Activated CD4-positive, alpha-beta memory T cell treated with anti-CD3 and anti-CD28 coated beads, Interleukin-2, amount 10 ng/mL, durations not matched to agents 7 days and 5 days (primary cell): ENCODE measurements at places on chromosomes 11 and 22. TPM values are rescaled to one million over a fixed set of nuclear protein-coding genes. Genes with fewer than 3 reads are reported as not detected.

The ASRGL1 gene
- 6.5 TPM for total RNA-seq

The RIMBP3B gene
- total RNA-seq, result 0.81 TPM

The TRIOBP gene
- total RNA-seq, result 40.9 TPM

The GLB1L2 gene
- total RNA-seq, result 2.5 TPM

The FGF19 gene
- not detected for total RNA-seq

The APOA1 gene
- not detected for total RNA-seq

The PIH1D2 gene
- total RNA-seq, result 0.18 TPM

The SCUBE1 gene
- total RNA-seq, result 0.15 TPM

The AGBL2 gene
- 5.9 TPM for total RNA-seq

The GAL gene
- total RNA-seq, result not detected

The OR9G1 gene
- total RNA-seq, result not detected

The TH gene
- total RNA-seq, result not detected

The APIP gene
- total RNA-seq, result 21.9 TPM

The RAG1 gene
- total RNA-seq, result 0.08 TPM

The ARHGAP1 gene
- 79.7 TPM for total RNA-seq

The SHANK3 gene
- total RNA-seq, result not detected

The PRR14L gene
- total RNA-seq, result 56.3 TPM

The CABP4 gene
- total RNA-seq, result 3.3 TPM

The SAA4 gene
- total RNA-seq, result not detected

The LGALS1 gene
- total RNA-seq, result 2,240 TPM

The TEX12 gene
- total RNA-seq, result 0.30 TPM

The OSBPL5 gene
- total RNA-seq, result 1.6 TPM

The ANAPC15 gene
- total RNA-seq, result 58.7 TPM

The MYO18B gene
- total RNA-seq, result 1.6 TPM

The OR5B21 gene
- total RNA-seq, result 0.25 TPM

The SLC16A8 gene
- not detected for total RNA-seq

The PRODH gene
- 0.35 TPM for total RNA-seq

The OR5A1 gene
- total RNA-seq, result not detected

The SLC22A6 gene
- not detected for total RNA-seq

The DRICH1 gene
- 0.48 TPM for total RNA-seq

The KBTBD3 gene
- total RNA-seq, result 9.2 TPM

The DENND5A gene
- total RNA-seq, result 11.6 TPM

The CEP126 gene
- 1.0 TPM for total RNA-seq

The OR9G4 gene
- not detected for total RNA-seq

The DPP3 gene
- 60.6 TPM for total RNA-seq

The EHD1 gene
- 146 TPM for total RNA-seq

The PRG3 gene
- not detected for total RNA-seq

The ABTB2 gene
- 2.7 TPM for total RNA-seq

The LARGE2 gene
- 0.58 TPM for total RNA-seq

The TSSK2 gene
- not detected for total RNA-seq

The SCT gene
- total RNA-seq, result not detected

The GPR83 gene
- total RNA-seq, result not detected

The CRYBB2 gene
- not detected for total RNA-seq

The BCR gene
- total RNA-seq, result 60.7 TPM

The CBLIF gene
- total RNA-seq, result not detected

The ALDH3B1 gene
- not detected for total RNA-seq

The GGTLC3 gene
- not detected for total RNA-seq

The GSTT2 gene
- not detected for total RNA-seq

The LRRC10B gene
- total RNA-seq, result not detected

The BAIAP2L2 gene
- total RNA-seq, result 0.55 TPM

The BRSK2 gene
- not detected for total RNA-seq

The DGCR6 gene
- total RNA-seq, result 0.91 TPM

The ASCL3 gene
- not detected for total RNA-seq
